HT1080 (cell line): ENCODE measurements at places on chromosomes 5 and 9. TPM values are rescaled to one million over a fixed set of nuclear protein-coding genes. Genes with fewer than 3 reads are reported as not detected.

Gene HRCT1
- 2.4 and 3.2 TPM in 2 replicates for total RNA-seq

Gene TRPM3
- 0.27 TPM in 1 of 2 replicates, not detected in the other for total RNA-seq

GRCh38 chr9:15552636-15553527 is at the start of gene CCDC171:
TSS of gene CCDC171 (plus strand) at chr9:15553043. CDS start at chr9:15564089, 11,046 bp downstream.
- peak; percentile 94 for DNase-seq

DNA sequence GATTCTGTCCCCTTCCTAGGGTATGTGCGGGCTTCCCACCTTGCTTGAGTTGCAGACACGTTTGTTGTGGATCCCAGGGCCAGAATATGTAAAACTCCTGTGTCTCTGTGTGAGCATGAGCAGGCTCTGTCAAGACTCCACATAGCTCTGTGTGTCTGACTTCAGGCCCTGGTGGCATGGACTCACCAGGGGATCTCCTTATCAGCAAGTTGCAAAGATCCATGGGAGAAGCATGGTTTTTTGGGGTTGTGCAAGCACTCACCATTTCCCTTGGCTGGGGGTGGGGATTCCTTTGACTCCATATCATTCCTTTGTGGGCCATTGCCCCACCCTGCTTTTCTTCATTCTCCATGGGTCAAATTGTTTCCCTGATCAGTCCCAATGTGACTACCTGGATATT is 205.6 kb downstream of the TUSC1 start:
- no peak for DNase-seq
